CD4-positive, alpha-beta memory T cell (primary cell): ENCODE measurements at places on chromosomes 16 and 17.

DNA sequence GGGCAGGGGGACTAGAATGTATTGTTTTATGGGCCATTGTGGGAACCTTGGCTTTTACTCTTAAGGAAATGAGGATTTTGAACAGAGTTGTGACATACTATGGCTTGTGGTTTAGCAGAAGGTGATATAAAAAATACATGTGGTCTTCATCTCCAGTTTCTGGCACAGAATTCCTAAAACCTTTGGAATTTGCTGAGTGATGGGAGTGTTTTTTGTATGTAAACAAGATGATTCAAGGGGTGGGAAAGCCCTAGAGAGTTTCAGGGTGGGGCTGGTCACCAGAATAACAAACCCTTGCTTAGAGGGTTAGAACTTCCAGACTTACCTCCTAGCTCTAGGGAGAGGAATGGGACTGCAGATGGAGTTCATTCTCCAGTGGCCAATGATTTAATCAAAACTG, 316.1 kb downstream of the PHKB start:
- DNase-seq, result no peak

GRCh38 chr17:30271102-30271501, 20.6 kb downstream of the BLMH start:
- no peak for DNase-seq

DNA sequence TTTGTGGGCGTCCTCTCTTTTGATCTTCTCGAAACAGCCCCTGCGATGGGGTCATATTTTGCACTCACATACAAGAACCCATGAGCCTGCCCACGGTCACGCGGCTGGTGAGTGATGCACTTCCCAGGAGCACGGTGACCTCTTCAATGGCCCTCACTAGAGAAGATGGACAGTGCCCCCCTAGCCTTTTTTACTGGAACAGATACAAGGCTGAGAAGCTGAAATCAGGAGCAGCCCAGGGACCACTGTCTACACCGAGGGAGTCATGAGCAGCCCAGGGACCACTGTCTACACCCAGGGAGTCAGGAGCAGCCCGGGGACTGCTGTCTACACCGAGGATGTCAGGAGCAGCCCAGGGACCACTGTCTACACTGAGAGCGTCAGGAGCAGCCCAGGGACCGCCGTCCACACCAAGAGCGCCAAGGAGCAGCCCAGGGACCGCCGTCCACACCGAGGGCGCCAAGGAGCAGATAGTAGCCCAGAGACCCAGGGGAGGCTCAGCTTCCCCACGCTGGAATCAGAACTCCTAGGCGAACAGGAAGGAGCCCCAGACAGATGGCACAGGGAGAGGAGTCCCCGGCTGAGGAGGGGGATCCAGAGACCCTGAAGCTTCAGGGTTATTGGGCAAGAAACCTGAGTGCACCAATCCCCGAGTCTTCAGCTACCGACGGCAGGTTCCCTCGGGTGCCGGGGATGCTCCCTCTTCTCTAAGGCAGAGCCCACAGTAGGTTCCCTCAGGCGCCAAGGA, 23.7 kb downstream of the ACSF3 start:
- DNase-seq, result no peak

- DNase-seq, result no peak
These were observed 44.4 kb downstream of the HAPSTR1 start for GRCh38 chr16:9135797-9136196.

DNA sequence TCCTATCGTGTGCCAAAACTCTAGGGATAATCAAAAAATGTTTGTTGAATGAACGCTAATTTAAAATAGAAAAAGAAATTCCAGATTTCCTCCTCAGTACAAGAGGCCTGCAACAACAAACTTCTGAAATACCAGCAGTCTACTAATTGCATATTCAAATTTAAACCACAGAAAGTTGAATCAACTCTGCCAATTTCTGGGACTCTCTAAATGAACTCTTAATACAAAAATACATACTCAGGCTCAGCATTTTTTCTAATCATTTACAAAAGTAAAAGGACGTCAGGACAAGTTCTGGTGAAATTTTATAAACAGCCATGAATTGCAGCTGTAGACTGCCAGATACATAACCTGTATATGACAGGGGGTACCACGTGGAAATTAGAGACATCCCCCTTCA, 49.0 kb downstream of the KANSL1 start:
- DNase-seq, result no peak

DNA sequence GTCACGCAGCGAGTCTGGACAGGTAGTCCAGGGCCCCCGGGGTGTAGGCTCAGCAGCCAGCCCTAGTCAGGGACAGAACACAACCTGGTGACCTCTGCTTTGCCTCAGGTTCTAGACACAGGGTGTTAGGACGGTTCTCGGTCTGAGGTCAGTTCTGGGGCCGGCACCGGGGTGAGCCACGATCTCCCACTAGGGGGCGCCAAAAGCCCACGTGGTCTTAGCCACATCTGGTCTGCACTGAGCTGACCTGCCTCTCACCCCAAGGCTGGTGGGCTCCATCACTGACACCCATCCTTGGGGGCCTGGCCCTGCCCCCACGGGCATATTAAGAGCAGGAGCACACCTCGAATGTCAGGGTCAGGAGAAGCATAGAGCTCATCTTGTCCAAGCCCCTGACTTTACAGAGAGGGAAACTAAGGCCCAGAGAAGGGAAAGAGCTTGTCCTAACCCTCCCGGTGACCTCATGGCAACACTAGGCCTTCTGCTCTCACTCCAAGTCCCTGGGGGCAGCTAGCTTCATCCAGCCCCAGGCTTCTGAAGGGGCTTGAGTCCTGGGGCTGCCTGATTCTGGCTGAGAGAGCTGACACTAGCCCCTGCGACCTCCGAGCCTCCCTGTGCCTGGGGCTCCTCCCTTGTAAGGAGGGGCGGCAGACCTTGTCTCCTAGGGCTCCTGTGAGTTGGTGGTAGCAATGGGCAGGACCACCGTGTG, 9.0 kb downstream of the SLC5A10 start:
- DNase-seq, result peak; percentile 64

- no peak for DNase-seq
These were observed 143.1 kb downstream of the CDH13 start for GRCh38 chr16:82769845-82770244.

- DNase-seq, result no peak
These were observed 323.0 kb downstream of the C16orf95 start for GRCh38 chr16:86994215-86994614.

- no peak for DNase-seq
These were observed 21.2 kb upstream of the BCAS3 start for GRCh38 chr17:60656499-60656898.
